Neural progenitor cell (in vitro differentiated cells): ENCODE measurements at places on chromosomes 5 and 9. TPM values are rescaled to one million over a fixed set of nuclear protein-coding genes. Genes with fewer than 3 reads are reported as not detected.

Gene SPINK9
- total RNA-seq = not detected in 2 replicates

Gene WDR41
- 85.6 and 92.6 TPM in 2 replicates for total RNA-seq

Gene ZNF454
- total RNA-seq = 0.22 TPM in 1 of 2 replicates, not detected in the other

Gene GLDC
- 81.6 and 100 TPM in 2 replicates for total RNA-seq

Gene C9orf152
- total RNA-seq = not detected in 2 replicates

Gene OR1Q1
- total RNA-seq = not detected in 2 replicates

Gene SHC3
- total RNA-seq = 0.64 and 0.99 TPM in 2 replicates

Gene ADRB2
- total RNA-seq = 0.32 and 0.40 TPM in 2 replicates

Gene PCDHA7
- 0.36 and 2.7 TPM in 2 replicates for total RNA-seq

Gene ADAMTSL1
- 0.73 and 2.7 TPM in 2 replicates for total RNA-seq

Gene OR1K1
- total RNA-seq = not detected in 2 replicates

Gene NTRK2
- 0.02 and 0.03 TPM in 2 replicates for total RNA-seq

Gene CDKN2B-AS1
- not detected in 2 replicates for total RNA-seq

Gene FCN1
- total RNA-seq = not detected in 2 replicates

Gene NR5A1
- total RNA-seq = 1.0 and 3.3 TPM in 2 replicates

Gene ADGRD2
- total RNA-seq = 0.13 and 0.43 TPM in 2 replicates

Gene WASHC1
- total RNA-seq = 4.3 and 8.4 TPM in 2 replicates

Gene PCDHA1
- 0.19 and 0.24 TPM in 2 replicates for total RNA-seq

Gene PLAC8L1
- 0.51 TPM in 1 of 2 replicates, not detected in the other for total RNA-seq

Gene IZUMO3
- not detected in 2 replicates for total RNA-seq

Gene TCF7
- 0.73 and 1.8 TPM in 2 replicates for total RNA-seq

Gene SCGB3A2
- total RNA-seq = not detected in 2 replicates

Gene DMAC1
- total RNA-seq = 15.8 and 17.4 TPM in 2 replicates

Gene C1QTNF2
- 0.06 and 0.25 TPM in 2 replicates for total RNA-seq

Gene RMRP
- 1,307 and 2,709 TPM in 2 replicates for total RNA-seq

Gene PHYHD1
- total RNA-seq = 15.2 and 19.0 TPM in 2 replicates

Gene DIAPH1
- total RNA-seq = 20.4 and 30.8 TPM in 2 replicates

Gene SPATA9
- total RNA-seq = not detected in 2 replicates

Gene AIF1L
- 69.0 and 95.1 TPM in 2 replicates for total RNA-seq

Gene SPRY4
- 0.13 and 1.7 TPM in 2 replicates for total RNA-seq

Gene ARHGEF39
- total RNA-seq = 13.2 and 31.9 TPM in 2 replicates

Gene SLC6A3
- 0.19 and 0.32 TPM in 2 replicates for total RNA-seq

Gene CDC37L1
- 24.3 and 32.1 TPM in 2 replicates for total RNA-seq

Gene SPINK4
- not detected in 2 replicates for total RNA-seq

Gene IL13
- not detected in 2 replicates for total RNA-seq

Gene IL33
- not detected in 2 replicates for total RNA-seq

Gene RNF183
- 0.09 and 0.28 TPM in 2 replicates for total RNA-seq

Gene PCDHGA3
- 0.34 and 0.54 TPM in 2 replicates for total RNA-seq

Gene GRM6
- total RNA-seq = not detected in 2 replicates

Gene FBP2
- total RNA-seq = not detected in 2 replicates

Gene DENND1A
- 37.4 and 48.1 TPM in 2 replicates for total RNA-seq

Gene ISL1
- total RNA-seq = not detected in 2 replicates
